Spinal cord (tissue), 10 donors: ENCODE measurements at places on chromosomes 5 and 9.

- no peak for DNase-seq
These were observed 149.9 kb upstream of the HMHB1 start for GRCh38 chr5:143662020-143662419.

- DNase-seq = no peak
These were observed 16.8 kb downstream of the AFAP1L1 start for GRCh38 chr5:149288436-149288835.

DNA sequence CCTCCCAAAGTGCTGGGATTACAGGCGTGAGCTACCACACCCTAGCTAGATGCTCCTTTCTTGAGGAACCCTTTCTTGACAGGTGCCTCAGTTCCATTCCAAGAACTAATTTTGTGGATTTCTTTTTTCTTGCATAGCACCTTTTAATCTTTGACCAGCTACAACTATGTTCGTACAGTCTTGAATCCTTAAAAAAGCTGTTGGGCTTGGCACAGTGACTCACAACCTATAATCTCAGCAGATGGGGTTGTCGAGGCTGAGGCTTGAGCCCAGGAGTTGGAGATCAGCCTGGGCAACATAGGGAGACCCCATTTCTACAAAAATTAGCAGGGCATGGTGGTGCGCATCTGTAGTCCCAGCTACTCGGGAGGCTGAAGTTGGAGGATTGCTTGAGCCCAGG lies 1.3 kb upstream of the ZER1 start:
- DNase-seq = no peak

DNA sequence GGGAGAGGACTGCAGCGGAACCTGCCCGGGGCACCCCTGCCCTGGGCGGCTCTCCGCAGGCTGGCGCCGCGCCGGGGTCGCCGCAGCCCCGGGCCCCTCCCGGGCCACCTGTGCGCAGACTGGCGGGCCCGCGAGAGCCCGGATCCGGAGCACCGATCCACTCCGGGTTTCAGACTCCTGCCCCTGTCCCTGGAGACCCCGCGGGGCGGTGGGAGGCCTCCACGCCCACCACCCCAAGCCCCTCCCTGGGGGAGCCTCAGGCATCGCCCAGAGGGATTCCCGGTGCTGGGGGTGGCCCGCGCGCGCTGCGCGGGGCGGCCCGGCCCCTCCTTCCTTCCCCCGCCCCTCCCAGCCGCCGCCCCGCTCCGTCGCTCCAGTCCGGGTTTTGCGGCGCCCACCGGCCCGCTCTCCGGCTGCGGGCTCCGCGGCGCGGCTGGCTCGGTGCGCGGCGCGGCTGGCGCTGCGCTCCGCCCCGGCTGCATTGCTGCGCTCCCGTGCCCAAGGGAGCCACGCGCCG lies at the start of gene UNC5A:
TSS of gene UNC5A (plus strand) at position 479 of the 517 bp plus-strand sequence. CDS start 192 bp downstream, outside the sequence.
- peak; percentile 67 for DNase-seq

DNA sequence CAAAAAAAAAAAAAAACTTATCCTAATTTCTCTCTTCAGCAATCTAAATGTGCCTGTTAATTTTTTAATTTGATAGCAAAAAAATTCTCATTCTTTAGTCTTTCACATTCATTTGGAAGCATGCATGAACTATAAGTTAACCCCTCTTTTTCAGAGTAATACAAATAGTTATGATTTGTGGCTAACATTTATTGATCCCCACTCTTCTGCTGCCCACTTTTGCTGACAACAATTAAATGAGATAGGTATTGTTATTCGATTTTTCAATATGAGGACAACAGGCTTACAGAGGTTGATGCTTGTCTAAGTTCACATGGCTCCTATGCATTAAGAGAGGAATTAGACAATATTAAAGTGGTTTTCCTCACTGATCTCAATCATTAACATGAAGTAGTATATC lies 2.9 kb upstream of the NR3C1 start:
- no peak for DNase-seq
